A549 (cell line): ENCODE measurements at places on chromosomes 5 and 9. TPM values are rescaled to one million over a fixed set of nuclear protein-coding genes. Genes with fewer than 3 reads are reported as not detected.

GRCh38 chr5:14396737-14397136 is 184.9 kb upstream of the OTULINL start:
- no peak for DNase-seq

- DNase-seq, result no peak
These were observed 205.4 kb downstream of the SPATA31A6 start for GRCh38 chr9:42388846-42389245.

DNA sequence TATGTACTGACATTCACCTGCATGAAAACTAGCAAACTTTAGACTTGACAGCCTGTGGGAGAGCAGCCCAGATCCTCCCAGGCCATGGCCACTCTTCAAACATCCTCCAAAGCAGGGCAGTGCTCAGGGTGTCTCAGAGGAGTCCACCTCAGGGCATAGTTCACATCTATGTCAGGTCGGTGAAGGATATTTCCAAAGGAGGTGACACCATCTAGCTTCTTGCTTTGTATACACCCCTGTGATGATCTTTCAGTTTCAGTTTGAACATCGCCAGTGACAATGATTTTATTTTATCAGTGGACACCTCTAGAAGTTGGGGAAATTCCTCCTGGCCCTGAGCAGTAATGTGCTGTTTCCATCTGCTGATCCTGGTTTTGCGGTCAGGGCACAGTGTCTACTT is 20.1 kb downstream of the CDK20 start:
- no peak for DNase-seq

- DNase-seq, result no peak
These were observed at the start of gene SMIM23 for GRCh38 chr5:171785517-171785916. TSS of gene SMIM23 (plus strand) at chr5:171785817. CDS start at chr5:171785872, 55 bp downstream.

Gene SIGMAR1
- 141 to 150 TPM (median 147 TPM) in 3 replicates for polyA plus RNA-seq

GRCh38 chr5:58019614-58020013 is 440.3 kb downstream of the PLK2 start:
- DNase-seq, result no peak

- no peak for DNase-seq
These were observed 150.2 kb downstream of the SGCD start for GRCh38 chr5:156477196-156477595.
